HFF-Myc (cell line): ENCODE measurements at places on chromosomes 6 and 20.
A peak's percentile ranks its signal among the peaks of the same experiment; 100 is the strongest.

DNA sequence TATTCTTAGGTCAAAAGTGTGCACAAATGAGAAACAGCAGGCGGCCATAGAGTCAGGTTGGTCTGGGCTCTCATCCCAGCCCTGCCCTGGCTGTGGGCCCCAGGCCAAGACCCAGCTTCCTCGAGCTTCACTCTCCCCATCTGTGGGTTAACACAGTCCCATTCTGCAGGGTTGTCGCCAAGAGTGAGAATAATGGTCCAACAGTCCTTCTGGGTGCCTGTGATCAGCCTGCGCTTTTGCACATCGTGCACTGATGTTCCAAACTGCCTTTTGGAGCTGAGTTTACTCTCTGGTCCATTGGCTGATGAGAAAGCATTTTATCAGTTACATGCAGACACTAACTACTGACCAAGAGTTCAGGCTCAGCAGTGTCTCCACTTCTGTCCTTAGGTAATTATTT is 82.6 kb downstream of the INSM1 start:
- no peak for DNase-seq

DNA sequence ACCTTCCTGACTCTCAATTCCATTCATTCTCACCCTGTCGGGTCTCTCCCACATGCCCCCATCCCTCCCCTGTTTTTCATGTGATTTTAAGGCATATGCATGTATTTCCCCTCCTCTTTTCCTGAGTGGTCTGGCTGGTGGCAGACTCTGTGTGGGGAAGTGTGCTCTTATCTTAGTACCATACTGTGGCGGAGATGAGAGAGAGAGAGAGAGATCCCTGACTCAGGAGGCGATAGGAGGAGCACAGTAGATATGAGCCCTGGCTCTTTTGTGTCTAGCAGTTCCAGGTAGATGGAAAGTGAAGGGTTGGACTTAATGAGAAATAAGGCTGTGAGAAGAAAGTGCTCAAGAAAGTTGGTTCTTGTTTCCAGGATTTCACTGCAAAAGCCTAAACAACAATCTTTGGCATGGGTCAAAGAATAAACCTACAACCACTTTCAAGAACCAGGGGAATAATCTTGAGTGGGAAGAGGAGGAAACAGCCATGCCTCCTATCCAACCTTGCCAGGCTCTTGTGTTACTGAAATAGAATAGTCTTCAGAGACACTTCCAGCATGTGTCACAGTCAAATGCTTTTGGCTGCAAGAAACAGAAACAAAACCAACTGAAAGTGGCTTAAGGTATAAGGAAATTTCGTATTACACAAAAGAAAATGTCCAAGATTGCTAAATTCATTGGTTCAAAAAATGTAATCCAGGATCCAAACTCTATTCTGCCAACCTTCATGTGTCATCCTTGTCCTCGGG is 123.8 kb upstream of the MYLIP start:
- DNase-seq, result no peak

- no peak for DNase-seq
These were observed 4.9 kb downstream of the MAPK13 start for GRCh38 chr6:36135053-36135731.

DNA sequence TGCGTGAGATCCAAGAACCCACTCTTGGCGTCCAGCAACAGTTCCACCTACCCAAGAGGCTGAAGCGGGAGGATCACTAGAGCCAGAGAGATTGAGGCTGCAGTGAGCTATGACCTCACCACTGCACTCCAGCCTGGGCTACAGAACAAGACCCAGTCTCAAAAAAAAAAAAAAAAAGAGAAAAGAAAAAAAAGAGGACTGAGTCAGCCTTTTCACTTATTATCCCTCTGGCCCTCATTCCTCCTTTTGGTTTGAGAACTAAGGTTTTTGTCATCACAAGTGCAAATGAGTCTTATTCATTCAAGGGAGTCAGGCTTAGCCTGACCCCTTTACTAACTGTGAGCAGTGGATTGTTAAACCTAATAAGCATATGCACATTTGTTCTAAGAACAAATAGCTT is 37.9 kb upstream of the JARID2 start:
- no peak for DNase-seq

- DNase-seq, result no peak
These were observed 191.5 kb upstream of the AGPAT4 start for GRCh38 chr6:161465403-161465802.

GRCh38 chr6:164911873-164912580 is 397.4 kb downstream of the C6orf118 start:
- DNase-seq, result no peak

DNA sequence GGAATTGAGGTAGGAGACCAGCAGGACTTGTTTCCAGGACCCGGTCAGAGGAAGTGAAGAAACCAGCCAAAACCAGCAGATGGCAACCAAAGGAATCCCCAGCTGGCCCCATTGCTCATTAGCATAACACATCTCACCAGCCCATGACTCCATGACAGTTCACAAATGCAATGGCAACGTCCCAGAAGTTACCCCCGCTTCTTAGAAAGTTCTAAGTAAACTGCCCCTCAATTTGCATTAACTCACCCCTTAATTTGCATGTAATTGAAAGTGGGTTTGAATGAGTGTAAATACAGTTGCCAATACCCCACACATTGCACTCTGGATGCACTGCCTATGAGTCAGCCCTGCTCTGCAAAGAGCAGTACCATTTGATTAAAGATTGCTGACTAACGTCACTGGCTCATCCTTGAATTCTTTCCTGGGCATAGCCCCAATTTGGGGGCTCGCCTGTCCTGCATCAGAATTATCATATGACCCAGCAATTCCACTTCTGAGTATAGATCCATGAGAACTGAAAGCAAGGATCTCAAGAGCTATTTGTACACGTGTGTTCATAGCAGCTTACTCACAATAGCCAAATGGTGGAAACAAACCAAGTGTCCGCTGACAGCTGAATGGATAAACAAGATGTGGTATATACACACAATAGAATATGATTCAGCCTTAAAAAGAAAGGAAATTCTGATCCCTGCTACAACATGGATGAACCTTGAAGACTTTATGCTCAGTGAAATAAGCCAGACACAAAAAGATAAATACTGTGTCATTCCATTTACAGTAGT is 36.4 kb downstream of the MYLK4 start:
- peak; percentile 29 for DNase-seq

- no peak for DNase-seq
These were observed 68.4 kb downstream of the RPP40 start for GRCh38 chr6:4935486-4935885.

DNA sequence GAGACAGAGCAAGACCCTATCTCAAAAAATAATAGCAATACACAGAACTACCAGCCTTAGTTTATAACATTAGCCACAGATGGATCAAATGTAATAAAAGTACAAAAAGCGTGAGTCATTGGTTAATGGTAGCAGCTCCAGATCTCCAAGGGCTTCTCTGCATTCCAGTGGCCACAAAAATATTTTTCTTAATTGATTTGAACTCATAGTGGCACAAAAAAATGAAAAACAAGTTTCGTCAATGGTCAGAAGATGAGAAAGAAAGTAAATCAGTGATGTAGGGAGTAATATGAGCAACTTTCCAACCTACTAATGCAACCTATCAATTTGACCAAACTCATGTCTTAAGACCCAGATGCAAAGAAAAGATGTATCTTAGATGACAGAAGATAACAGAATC is 79.6 kb downstream of the CEP57L1 start:
- peak; percentile 57 for DNase-seq

DNA sequence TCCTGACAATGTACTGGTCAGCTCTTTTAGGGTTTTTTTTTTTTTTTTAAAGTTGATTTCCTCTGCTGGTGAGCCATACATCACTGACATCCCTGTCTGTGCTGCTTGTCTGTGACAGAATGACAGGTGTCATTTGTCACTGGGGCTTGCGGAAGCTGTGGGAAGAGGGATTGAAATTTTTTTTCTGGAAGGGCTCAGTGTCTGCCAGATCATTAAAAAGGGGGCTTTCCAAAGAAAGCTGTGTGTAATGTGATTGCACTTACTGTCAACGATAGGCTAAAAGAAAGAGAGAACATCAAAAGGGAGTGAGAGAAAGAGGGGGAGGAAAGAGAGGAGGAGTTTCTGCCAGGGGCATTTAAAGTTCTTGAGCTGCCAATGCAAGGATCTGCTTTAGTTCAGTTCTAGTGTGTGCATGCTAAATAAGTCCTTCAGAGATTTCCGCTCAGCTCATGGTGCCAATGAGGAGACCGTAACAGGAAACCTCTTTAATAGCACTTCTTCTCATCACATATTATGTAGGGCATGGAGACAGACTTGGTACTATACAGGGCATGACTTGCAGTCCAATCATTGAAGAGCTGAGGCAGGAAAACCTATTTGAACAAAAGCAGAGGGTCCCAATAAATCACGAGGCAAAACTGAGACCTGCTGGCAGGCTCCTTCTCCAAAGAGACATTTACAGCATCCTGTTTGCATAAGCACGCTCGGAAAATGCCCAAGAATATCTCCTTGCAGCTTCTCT is 177.2 kb downstream of the TSHZ2 start:
- DNase-seq, result no peak

DNA sequence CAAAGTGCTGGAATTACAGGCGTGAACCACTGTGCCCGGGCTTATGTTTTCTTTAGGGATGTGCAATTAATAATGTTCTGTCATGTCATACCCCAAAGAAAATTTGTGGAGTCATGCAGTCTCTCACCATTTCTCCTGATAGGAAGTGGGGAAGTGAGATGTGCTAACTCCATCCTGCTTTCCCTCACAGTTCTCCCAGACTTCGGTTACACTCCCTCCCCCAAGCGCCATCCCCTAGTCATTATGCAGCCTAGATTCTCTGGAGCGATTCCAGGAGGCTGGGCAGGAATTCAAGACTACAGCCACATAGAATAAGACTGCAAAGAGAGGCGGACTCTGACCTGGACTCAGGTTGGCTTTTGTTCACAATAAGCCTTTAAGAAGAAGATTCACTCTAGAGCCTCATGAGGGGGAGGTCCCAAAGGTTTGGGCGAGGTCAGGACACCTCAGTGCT is 271.4 kb downstream of the ALDH8A1 start:
- peak; percentile 14 for DNase-seq

DNA sequence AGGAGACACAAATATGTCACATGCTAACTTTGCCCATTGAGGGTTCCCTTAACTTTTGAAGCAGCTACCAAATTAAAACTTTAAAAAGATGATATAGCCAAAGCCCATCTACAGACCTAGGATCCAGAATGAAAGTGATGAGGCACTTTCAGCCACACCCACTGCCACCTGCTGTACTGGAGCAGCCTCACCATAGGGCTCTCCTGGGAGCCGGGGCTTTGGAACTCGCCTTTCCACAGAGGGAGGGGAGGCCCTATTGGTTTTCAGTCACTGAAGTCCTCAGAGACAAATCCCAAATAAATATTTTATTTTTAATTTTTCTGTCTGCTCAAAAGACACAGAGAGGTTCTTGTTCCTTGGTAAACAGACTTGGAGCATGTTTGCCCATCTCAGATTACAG is 238.1 kb upstream of the TAB2 start:
- DNase-seq, result no peak

- no peak for DNase-seq
These were observed 744 bp upstream of the FOXO3 start for GRCh38 chr6:108559884-108560462.

GRCh38 chr20:34334654-34335407 is 28.2 kb upstream of the ITCH start:
- DNase-seq, result no peak

- no peak for DNase-seq
These were observed 2.1 kb downstream of the HIVEP1 start for GRCh38 chr6:12014027-12014872.

GRCh38 chr6:32668226-32668747 is 1.8 kb upstream of the HLA-DQB1 start:
- no peak for DNase-seq

DNA sequence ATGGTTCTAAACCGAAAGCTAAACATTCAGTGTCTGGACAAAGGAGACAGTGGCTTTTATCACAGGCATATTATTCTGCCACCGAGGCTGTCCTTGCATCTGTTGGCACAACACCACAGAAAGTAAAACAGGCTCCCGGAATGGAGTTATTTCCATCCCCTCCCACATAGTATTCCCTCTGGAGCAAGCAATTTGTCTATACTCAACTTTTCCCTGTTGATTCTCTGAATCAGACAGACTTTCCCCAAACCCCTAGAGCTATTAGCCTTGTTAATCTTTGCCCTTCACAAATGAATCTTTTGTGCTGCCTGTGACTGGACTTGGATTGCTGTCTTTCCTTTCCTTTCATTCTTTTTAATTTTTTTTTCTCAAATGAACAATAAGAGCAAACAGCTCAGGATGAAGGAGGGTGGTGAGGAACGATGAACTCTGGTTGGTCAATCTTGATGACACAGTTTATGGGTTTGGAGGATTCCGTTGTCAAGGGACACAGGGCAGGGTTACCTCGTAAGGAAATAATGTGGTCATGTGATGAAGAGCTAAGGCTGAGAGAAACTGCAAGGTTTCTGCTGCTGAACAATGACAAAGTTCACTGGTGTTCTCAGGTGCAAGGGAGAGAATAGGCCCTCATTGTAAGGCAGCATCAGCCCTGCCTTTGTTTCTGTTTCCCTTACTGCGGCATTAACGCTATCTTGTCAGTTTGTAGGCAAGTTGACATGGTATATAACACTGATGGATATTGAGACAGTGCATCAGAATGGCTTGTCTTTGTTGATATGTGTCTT is 275.0 kb upstream of the BMP2 start:
- DNase-seq, result no peak

- no peak for DNase-seq
These were observed 4.9 kb downstream of the SPINT4 start for GRCh38 chr20:45727044-45727443.

GRCh38 chr20:9388160-9388812 is 126.1 kb upstream of the LAMP5 start:
- DNase-seq, result no peak

DNA sequence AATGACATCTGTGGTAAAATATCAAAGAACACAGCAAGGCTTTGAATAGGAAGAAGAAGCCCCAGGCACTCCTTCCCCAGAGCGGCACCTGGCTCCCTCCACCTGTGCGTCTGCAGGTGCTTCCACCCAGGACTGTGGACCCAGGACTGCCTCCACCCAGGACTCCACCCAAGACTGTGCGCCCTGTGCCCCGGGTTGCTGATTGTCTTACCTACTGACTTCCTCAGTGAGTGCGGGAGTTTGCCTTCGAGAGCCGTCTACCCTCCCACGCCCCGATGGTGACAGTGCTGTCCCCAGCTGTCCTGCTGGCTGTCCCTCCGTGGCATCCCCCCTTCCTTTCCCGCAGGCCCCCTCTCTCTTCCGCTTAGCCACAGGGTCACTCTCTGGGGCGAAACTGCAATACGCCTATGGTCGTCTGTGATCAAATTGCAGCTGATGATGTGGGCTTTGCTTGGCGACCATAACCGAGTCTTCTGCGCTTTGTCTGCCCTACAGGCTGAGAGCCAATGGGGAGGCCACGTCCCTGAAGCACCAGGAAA is 52.1 kb downstream of the IRF4 start:
- no peak for DNase-seq

GRCh38 chr20:37728635-37728983 is 34.8 kb downstream of the CTNNBL1 start:
- no peak for DNase-seq

GRCh38 chr6:121929301-121929700 is 470.2 kb upstream of the HSF2 start:
- no peak for DNase-seq

- DNase-seq, result no peak
These were observed 30.7 kb upstream of the TMEM14A start for GRCh38 chr6:52640170-52640569.
